ENCODE measurements at places on chromosomes 2 and 18.

GRCh38 chr18:23833714-23834113 is 144.5 kb downstream of the LAMA3 start:
- DNase-seq = no peak

DNA sequence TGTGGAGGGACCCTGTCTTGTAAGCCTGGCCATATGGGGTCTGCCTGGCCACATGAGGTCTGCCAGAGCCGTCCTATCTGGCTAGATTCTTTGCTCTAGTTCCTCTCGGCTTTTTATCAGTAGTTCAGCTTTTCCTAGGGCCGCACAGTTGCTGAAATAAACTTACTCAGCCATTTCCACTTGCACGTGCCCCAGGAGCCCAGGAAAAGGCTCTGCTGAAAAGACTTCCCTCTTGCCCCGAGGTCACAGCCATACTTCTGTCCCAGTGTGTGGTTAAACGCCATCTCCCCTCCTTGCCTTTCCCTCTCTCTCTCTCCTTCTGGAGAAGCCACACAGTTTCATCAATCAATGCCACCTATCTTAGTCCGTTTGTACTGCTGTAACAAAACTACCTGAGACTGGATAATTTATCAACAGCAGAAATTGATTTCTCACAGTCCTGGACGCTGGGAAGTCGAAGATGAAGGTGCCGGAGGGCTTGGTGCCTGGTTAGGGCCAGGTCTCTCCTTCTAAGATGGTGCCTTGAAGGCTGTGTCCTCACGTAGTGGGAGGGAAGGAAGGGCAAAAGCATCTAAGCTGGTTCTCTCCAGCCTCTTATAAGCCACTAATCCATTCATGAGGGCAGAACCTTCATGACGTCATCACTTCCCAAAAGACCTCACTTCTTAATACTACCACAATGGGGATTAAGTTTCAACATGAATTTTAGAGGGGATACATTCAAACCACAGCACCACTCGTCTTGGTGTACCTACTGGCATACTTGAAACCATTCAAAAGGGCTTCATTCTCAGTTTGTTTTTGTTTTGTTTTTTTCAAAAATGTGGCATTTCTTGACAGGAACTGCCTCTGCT is 11.2 kb upstream of the GALM start:
- no peak for DNase-seq

DNA sequence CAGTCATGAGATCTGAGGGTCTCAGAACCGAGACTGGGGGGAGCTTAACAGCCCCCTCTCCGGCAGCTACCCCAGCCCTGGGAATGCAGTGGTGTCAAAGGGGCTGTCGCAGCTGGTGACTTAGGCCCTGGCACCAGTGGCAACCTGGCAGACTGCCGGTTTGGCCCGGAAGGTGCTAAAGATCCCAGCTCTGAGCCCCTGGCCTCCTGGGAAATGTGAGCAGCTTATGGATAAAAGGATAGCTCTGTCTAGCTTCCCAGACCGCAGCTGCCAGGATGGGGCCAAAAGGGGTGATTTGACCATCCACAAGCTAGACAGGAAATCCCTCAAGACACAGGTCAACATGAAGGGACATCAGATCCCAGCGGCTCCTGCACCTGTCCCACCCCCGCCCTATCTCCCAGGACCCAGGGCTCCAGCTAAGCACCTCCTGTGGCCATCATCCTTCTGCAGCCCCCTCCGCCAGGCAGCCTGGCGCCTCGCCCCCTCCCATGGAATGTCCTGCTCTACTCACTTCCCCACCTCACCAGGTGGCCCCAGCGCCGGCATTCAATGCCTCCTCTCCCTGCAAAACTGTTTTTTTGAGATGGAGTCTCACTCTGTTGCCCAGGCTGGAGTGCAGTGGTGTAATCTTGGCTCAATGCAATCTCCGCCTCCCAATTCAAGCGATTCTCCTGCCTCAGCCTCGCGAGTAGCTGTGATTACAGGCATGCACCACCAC is 33.2 kb upstream of the EFHD1 start:
- DNase-seq = no peak

- DNase-seq = no peak
Observed at GRCh38 chr18:12366379-12366778, 10.6 kb downstream of the AFG3L2 start.

DNA sequence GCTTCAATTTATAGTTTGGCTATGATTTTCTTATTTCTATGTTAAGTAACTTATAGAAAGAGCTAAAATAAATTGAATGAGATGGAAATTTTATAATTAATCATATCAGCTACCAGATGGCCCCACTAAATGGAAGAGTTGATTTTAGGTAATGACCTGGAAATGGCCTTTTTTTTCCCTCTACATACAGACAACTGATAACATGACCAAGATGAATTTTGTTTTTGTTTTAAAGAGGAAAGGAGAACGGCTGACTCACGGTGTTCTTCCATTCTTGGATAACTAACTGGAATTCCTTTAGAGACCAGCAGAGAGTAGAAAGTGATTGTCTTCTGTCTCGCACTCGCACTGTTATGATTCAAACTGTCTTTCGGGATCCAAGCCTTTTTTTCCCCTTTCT is 91.0 kb downstream of the TMEM185B start:
- no peak for DNase-seq

GRCh38 chr2:62475172-62476011 is 30.6 kb downstream of the TMEM17 start:
- DNase-seq = no peak

GRCh38 chr2:159671047-159671446 is 41.3 kb upstream of the MARCHF7 start:
- DNase-seq = no peak

DNA sequence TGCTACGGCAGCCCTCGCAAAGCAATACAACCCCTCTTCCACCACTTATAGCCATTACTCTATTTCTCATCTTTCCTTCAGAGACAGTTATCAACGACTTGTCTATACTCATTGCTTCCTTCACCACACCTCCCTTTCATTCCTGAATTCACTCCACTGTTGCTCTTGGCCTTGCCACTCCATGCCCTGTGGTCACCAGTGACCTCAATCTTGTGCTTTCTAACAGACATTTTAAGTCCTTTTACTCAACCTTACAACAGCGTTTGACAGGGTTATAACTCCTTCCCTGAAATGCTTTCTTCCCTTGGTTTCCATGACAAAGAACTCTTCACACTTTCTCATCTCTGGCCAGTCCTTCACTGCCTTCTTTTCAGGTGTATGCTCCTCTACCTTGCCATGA is 90.6 kb upstream of the CCDC141 start:
- no peak for DNase-seq

DNA sequence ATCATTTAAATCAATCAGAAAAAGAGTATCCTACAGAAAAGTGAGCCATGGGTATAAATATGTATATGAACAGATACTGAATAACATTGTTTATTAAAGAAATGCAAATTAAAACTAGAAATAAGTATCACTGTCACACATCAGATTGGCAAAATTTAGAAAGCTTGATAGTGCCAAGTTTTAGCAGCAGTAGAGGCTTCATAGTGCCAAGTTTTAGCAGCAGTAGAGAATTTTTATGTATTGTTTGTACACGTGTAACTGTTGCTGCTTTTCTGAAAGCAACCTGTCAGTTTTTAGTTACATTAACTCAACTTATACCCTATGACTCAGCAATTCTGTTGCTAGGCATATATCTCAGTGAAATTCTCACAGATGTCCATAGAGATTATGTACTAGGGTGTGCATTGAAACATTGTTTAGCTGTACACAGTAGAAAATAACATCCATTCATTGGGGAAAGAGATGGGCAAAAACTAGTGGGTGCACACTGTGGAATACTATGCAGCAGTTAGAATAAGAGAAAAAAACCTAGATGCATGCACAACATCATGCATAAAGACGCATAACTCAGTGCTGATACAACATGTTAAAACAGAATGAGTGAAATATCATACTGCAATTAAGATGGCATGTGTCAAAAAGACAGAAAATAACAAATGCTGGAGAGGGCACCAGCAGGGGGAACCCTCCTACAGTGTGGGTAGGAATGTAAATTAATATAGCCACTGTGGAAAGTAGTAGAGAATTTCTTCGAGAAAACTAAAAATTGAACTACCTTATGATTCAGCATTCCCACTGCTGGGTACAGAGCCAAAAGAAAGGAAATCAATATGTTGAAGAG is 294.5 kb upstream of the NT5C1B start:
- no peak for DNase-seq

DNA sequence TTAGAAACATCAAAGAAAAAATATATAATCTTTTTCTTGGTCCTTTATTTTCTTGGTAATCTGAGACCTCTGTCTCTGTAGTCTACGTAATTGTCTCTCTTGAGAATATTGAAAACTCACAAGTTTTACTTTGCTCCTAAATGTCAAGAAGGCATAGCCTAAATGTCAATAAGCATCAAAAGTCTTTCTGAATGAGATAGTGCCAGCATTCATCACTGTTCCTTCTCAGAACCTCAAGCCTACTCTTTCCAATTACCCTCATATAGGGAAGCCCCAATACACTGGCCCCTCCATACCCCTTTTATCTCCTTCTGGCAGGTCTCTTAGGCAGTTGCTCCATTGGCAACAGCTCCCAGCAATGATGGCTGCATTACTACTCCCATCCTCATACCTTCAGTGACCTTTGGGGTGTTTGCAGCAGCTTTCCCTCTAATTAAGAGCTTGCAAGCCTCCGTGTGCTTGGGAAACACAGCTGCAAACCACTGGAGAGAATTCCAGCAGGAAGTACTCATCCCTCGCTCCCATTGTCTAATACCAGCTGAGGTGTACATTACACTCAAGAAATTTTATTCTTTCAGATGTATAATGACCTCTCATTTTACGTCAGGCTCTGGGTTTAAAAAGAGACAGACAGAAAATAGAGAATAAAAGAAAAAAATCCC is 95.8 kb downstream of the KYNU start:
- DNase-seq = no peak

GRCh38 chr2:232941912-232942594 is 71.0 kb downstream of the NGEF start:
- no peak for DNase-seq

- no peak for DNase-seq
Observed at GRCh38 chr2:168245074-168245825, 2.1 kb downstream of the STK39 start.

GRCh38 chr18:43049021-43049420 is 66.5 kb downstream of the RIT2 start:
- DNase-seq = no peak

DNA sequence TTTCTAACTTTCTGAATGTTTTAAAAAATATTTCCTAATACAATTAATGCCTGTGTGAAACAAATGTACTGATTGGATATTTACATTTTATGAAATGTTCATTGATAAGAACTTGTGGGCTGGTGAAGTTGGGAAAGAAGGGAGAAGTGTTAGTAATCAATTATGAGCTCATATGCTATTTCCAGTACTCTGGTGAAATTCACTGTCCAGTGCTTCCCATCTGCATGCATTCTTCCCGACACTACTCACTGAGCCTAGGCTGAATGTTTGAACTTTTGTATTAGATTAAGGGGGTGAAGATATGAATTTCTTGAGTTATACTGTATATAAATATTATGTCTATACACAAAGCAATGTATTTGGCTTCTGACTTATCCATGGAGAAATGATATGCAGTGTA is 36.0 kb downstream of the SKA1 start:
- DNase-seq = no peak

GRCh38 chr2:62321380-62322289 is 125.7 kb downstream of the B3GNT2 start:
- DNase-seq = no peak

DNA sequence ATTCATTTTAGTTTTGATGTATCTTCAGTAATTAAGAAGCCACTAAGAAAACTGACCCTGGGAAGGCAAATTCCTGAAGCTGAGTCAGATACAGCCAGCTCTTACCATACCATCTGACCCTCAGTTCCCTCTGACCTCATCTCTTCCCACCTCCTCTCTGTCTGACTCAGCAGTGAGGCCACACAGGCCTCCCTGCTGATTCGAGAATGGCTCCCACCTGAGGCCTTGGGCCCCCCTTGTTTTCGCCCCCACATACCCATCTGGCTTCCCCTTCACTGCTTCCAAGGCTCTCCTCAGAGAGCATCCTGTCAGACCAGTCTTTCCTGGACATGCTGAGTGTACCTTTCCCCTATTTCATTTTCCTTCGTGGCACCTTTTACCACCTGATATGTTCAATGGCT is 71.0 kb upstream of the CYP1B1 start:
- DNase-seq = no peak

GRCh38 chr18:52716973-52717372 is 377.0 kb downstream of the DCC start:
- DNase-seq = no peak

DNA sequence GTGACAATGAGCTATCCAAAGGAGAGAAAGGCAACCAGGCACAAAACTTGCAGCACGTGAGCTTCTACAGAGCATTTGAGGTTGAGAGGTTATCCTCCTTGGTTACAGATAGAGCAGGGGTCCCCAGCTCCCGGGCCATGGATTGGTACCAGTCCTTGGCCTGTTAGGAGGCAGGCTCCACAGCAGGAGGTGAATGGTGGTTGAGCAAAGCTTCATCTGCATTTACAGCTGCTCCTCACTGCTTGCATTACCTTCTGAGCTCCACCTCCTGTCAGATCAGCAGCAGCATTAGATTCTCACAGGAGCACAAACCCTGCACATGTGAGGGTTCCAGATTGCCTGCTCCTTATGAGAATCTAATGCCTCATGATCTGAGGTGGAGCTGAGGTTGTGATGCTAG is 57.8 kb upstream of the ST8SIA3 start:
- DNase-seq = no peak

DNA sequence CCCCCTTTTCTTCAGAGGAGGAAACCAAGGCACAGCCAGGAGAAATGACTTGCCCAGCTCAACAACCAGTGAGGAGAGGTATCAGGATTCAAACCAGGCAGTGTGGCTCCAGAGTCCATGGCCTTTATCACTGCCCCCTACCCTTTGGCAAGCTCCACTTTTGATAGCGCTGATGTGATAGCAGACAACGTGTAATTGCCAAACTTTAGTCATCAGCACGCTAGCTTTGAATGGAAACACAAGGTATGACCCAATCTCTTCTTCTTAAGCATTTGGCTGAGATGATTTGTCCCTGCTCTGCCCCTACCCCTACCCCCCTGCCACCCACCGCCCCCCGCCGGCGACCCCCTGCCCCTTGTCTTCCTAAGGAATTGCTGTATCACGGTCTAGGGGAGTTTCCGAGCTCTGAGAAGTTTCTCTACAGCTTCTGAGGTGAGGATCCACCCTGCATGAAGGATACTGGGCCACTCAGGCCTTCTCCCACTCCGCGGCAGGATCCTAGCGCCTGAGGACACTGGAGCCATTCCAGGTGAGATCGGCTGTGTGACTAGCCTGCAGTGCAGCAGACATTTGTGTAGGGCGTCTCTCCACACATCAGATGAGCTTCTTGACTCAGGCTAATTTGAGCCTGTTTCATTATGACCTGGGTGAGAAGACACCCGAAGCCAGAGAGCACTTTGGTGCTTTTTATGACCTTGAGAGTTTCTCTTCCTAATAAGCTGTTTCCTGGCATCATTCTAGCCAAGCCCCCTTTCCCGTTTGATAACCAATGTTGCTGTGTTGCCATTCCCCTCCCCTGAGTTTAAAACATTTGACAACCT is 75.1 kb upstream of the MAP4K4 start:
- DNase-seq = no peak

- no peak for DNase-seq
Observed at GRCh38 chr18:63850020-63850419, 37.5 kb upstream of the SERPINB2 start.

- DNase-seq = no peak
Observed at GRCh38 chr18:69880083-69880482, 67.6 kb downstream of the CD226 start.

Measured in NCI-H1436 treated with DMSO at 0.1 percent for 48 hours (cell line).